ENCODE measurements at places on chromosomes 4 and X.

GRCh38 chr4:158282252-158282651 lies 72.0 kb downstream of the TMEM144 start:
- DNase-seq, result no peak

DNA sequence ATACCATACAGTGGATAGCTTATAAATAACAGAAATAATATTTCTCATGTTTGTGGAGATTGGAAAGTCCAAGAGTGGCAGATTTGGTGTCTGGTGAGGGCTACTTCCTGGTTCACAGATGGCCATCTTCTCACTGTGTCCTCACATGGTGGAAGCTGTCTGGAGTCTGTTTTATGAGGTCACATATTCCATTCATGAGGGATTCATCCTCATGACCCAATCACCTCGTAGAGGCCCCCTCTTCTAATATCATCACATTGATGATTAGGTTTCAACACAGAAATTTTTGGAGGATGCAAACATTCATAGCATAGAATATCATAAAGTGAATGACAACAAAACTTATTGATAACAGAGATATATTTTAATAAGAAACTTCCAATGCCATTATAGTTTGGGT lies 568.0 kb downstream of the STIM2 start:
- DNase-seq, result no peak

DNA sequence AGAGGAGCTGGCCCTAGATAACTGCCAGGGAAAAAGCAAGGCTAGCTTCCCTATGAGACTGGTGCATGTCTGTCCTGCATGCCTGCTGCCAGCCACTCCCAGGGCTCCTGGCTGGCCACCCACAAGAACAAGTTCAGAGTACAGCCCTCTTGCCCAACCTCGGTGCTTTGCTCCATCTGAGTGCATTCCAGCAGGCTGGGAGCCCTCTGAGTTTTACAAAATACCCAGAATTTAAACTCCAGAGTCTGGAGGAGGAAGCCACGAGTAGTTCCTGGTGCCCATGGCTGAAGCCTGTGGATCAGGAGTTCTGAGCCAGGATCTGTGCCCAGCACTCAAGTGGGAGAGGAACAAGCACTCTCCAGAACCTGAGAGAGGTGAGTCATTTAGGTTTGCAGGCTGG lies 111.6 kb downstream of the MAGEE2 start:
- no peak for DNase-seq

DNA sequence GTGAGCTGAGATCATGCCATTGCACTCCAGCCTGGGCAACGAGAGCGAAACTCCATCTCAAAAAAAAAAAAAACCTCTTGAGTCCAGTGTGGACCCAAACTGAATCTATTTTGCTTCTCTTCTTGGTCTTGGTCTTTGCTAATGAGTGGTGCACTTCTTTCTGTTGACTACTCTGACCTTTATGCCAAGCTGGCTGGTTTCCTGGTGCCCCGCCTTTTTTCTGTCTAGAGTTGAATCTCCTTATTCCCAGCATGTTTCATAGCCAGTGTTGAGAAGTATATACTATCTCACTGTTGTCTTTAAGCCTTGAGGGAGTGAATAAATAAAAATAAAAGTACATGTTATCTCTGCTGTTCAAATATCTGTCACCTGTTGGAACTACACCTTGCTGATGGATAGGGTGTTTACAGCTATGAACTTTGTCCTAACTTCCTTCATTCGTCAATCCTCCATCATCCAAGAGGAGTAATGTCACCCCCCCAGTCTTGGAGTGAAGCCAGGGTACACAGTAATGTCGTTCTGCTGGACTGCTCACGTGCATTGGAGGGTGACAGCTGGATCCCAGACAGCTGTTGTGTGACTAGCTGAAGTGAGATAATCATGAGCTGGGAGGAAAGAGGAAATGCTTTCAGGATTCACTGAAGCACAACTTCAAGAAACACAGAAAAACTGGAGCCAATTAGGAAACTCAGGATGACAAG lies 99.3 kb upstream of the PRKG2 start:
- DNase-seq, result no peak

Data from NCI-H526 treated with DMSO at 0.1 percent for 48 hours (cell line).